Bone marrow (tissue), 2 donors: ENCODE measurements at places on chromosomes 7 and 10.

GRCh38 chr7:118609207-118609606 lies 384.7 kb downstream of the ANKRD7 start:
- DNase-seq, result no peak

DNA sequence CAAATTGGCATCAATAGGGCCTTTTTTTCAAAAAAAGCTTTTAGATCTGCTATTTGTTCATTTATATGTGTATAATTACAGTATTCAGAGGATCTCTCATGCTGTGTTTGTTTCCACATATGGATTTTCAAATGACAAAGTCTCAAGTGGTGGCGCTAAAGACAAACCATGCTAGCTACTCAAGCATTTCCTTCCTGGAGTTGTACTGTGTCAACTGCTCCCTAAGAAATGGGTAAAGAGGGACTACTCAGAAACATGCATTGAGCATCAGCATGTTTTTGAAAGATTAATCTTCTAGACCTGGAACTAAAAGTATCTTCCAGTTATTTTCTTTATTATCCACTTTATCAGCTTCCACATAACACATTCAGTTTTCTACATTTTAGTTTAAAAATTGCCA lies 12.7 kb downstream of the CNTNAP2 start:
- DNase-seq, result no peak

- no peak for DNase-seq
Measured at GRCh38 chr7:27187475-27188385, 2.7 kb upstream of the HOXA11 start.

- DNase-seq, result peak; percentile 98
Measured at GRCh38 chr10:133258818-133259601, 17.7 kb downstream of the ADAM8 start.

GRCh38 chr10:73083221-73083620 lies 13.4 kb downstream of the P4HA1 start:
- no peak for DNase-seq

DNA sequence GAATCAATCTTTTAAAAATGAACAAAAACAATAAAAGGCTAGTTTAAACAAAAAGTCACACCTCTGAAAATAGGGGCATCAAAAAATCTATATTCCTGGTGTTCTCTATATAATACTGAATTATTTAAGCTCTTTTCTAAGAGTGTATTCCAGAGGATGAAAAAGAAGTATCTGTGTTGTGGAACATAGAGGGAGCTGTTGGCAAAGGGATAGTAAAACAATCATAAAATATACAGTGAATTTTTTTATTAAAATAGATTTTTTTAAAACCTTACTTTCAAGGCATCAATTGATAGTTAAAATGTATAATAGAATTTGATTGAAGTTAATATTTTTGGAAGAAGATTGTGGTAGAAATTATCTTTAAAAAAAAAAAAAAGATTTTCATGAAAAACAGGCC lies 1409.1 kb upstream of the CELF2 start:
- no peak for DNase-seq

DNA sequence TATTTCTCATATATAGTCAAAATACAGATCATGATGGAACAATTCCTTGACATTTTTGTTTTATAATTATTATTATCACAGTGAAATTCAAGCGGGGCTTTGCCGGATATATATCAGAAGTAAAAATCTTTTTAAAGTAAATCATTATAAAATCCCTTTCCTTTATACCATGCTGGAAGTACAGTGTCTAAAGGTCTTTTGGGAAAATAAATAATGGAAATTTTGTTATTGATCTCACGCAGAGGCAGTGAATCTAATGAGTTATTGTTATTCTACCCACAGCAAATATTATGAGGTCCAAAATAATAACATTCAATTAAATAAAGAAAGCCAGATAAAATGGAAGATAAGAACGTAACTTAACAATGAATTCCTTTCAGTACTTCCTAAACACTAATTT lies 33.8 kb downstream of the GFRA1 start:
- DNase-seq, result no peak

GRCh38 chr10:76942628-76943416 lies 694.8 kb downstream of the KCNMA1 start:
- no peak for DNase-seq

GRCh38 chr7:135553346-135553745 lies 4.4 kb upstream of the NUP205 start:
- DNase-seq, result no peak

DNA sequence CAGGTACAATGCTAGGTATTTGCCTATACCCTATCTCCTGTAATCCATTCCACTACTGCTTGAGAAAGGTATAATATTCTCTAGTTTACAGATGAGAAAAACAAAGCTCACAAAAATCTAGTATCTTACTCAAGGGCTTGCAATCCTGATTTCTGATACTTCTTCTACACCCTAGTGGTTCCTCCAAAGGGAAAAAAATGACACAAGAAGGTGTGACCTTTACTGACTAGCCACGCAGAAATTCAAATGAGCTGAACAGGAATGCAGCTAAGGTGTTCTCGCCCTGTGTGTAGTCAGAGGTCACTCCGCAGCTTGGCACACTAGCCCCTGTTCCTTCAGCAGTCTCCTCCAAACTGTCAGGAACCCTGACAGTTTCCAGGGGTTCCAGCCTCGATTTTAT lies 59.5 kb upstream of the TM9SF3 start:
- no peak for DNase-seq

DNA sequence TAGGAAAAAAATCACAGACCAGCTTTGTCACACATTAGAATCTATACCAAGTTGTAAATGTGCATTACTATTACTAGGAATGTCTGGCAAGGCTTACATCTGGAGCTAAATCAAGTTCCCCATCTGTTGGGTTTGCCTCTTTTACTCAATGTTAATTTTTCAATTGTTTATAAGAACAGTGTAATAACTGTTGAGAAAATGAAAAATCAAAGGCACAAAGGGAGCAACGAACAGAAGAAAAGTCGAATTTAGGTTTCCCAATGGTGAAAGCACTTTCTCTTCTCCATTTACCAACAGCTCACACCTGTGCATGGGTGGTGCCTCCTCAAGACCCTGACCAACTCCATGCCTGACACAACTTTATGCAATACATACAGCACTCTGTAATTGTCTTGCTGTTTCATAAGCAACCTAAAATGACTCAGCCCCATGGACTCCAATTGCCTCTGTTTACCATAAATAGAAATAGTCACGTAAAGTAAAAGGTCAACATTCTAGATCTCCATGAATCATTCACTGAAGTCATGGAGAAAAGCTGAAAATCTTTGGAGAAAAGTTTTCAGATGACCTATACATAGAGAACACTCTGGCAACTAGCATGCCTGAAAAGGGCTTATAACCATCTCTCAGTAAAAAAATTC lies 95.5 kb upstream of the KCNIP2 start:
- DNase-seq, result no peak

GRCh38 chr7:64733550-64734240 lies 60.5 kb upstream of the ZNF138 start:
- no peak for DNase-seq

DNA sequence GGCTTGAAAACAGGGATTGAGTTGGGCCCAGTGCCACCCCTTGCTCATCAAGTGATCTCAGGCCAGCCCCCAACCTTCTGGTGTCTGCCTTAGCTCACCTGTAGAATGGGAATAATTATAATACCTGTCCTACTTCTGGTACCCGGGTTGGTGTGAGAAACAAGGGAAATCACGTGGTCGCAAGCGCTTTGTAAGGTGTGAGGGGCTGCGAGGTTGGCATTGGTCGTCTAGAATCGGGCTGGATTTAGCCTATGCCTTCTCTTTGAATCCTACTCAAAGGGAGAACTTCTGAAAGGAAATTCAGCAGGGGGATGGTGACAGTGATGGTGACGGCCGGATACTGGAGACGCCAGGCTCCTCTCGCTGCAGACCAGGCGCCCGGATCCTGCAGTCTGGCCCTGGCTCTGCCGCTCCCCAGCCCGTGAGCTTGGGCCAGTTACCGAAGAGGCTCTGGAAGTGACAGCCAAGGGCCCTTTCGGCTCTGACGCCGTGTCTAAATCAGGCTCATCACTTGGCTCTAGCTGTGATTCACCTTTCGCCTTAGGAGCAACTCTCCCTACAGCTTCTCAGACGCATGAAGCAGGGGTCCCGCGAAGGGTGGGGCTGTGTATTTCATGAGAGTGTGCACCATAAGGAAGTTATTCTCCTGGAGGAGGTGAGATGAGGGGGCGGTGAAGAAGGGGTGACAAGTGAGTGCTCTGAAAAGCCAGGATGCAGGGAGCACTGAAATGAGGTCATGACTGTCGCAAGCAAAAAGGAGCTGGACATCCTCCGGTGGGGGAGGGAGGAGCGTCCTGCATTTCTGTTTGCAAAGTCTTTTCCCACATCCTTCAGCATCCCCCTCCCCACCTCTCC lies 4.0 kb upstream of the CREB5 start:
- DNase-seq, result no peak

DNA sequence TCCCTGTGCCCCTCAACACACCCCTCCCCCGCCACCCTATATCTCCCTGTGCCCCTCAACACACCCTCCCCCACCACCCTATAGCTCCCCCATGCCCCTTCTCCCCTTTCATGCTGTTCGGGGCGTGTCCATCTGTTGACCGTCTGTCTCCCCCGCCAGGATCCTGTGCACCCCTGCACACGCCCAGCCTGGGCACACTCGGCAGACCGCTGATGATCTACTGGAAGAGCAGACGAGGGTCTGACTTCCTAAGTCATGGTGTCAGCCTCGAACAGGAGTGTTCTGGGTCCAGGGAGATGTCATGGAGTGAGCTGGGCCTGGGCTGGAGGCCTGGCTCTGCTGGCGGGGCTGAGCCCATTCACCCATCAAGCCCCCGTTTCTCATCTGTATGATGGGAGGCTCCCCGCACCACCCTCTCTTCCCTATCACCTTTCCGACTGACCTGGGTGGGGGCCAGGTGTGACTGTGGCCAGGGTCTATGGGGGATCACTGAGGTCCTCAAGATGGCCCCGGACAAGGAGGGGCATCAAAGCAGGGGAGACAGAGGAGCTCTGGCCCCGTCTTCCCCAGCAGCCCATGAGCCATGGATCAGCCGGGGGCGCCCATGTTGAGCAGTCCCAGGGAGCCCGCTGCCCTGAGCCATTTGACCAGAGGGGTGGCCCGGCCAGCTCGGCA lies 48.3 kb downstream of the PDGFA start:
- no peak for DNase-seq

- DNase-seq, result no peak
Measured at GRCh38 chr7:75762350-75762917, 9.6 kb downstream of the CCL26 start.

DNA sequence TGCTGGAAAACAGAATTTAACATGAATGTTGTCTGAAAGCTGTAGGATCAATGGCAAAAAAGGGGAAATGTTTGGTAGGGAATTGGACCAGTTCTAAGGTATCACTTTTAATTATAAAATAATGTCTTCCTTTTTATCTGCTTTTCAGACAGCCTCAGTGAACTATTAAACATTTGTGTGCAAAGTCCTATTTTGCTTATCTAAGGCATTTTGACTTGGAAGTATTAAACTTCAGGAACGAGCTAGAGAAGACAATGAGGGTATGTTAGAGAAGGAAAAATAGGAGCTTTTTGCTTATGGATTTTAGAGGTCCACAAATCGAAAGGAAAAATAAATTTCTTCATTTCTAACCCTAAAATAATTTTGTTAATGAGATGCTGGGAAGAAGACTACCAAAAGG lies 63.3 kb downstream of the PODXL start:
- no peak for DNase-seq

DNA sequence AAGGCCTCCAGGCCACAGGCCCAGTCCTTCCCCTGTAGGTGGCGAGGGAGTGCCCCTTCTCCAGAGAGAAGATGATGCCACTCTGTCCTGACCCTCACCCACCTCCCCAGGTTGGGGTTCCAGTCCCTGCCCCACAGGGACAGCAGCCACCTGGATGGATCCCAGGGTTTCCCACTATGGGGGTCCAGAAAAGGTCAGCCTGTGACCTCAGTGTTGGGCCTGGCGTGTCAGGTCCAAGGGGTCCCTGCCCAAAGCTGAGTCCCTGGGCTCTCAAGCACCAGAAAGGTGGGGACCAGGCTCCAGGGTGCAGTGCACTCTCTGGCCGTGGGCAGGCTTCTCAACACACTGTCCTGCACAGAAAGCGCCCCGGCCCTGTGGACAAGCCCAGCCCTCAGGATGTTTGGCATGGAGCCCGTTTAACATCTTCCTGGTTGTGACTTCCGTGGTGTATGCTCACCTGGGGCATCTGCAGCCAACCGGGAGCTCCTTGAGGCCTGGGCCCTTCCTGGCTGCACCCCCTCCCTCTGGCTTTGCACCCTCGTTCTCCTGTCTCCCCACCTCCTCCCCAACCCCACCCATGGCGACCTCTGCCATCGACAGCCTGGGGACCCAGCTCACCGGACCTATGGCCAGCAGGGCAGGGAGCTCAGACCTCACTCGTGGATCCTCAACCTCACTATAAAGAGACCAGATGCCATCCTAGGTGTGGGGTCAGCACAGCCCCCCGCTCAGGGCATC lies 58.3 kb upstream of the PPP2R2D start:
- DNase-seq, result no peak

DNA sequence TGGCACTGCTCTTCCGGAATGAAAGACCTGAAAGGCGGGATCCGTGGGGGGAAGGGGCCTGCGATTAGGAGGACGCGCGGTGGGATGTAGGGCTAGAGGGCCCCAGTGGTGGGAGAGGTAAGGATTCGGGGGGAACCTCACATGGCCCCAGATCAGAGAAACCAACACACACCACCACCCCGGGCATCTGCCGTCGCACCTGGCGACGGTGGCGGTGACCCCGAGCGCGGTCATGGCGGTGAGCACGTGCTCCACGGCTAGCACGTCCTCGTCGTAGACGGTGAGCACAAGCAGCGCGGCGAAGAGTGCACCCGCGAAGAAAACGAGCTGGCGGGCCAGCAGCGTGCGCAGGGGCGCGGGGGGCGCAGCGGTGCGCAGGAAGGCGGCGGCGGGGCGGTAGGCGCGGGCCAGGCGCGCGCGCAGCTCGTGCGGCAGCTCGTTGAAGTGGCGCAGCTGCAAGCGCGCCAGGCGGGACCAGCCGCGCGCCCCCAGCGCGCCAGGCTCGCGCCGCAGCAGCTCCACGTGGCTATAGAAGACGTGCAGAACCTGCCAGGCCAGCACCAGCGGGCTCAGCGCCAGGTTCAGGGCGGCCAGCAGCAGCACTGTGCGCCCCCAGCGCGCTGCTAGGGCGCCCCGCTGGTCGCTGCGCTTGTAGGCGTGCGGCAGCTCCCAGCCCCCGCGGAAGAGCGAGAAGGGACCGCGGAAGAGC lies 5.7 kb downstream of the ATG9B start:
- DNase-seq, result no peak

- DNase-seq, result no peak
Measured at GRCh38 chr10:72353028-72353964, 1.4 kb downstream of the DNAJB12 start.

GRCh38 chr7:30459591-30460245 lies 18.9 kb downstream of the NOD1 start:
- no peak for DNase-seq
